ENCODE measurements at places on chromosomes 4 and X. TPM values are rescaled to one million over a fixed set of nuclear protein-coding genes. Genes with fewer than 3 reads are reported as not detected.

Gene HHIP
- not detected for total RNA-seq

Gene TLL1
- total RNA-seq, result not detected

Gene IL1RAPL1
- total RNA-seq, result not detected

Gene MAMLD1
- 0.31 TPM for total RNA-seq

Gene SLC9B1
- total RNA-seq, result 7.3 TPM

Gene ADH1A
- total RNA-seq, result not detected

Gene CTSO
- total RNA-seq, result 15.2 TPM

Gene SYTL4
- not detected for total RNA-seq

Gene PRR32
- total RNA-seq, result not detected

Gene UGT2A1
- not detected for total RNA-seq

Gene PARM1
- 0.21 TPM for total RNA-seq

Gene HSFX3
- total RNA-seq, result not detected

Gene CTAG1A
- not detected for total RNA-seq

Gene ATP10D
- 14.9 TPM for total RNA-seq

Gene LRIT3
- 0.33 TPM for total RNA-seq

Gene MAB21L2
- not detected for total RNA-seq

DNA sequence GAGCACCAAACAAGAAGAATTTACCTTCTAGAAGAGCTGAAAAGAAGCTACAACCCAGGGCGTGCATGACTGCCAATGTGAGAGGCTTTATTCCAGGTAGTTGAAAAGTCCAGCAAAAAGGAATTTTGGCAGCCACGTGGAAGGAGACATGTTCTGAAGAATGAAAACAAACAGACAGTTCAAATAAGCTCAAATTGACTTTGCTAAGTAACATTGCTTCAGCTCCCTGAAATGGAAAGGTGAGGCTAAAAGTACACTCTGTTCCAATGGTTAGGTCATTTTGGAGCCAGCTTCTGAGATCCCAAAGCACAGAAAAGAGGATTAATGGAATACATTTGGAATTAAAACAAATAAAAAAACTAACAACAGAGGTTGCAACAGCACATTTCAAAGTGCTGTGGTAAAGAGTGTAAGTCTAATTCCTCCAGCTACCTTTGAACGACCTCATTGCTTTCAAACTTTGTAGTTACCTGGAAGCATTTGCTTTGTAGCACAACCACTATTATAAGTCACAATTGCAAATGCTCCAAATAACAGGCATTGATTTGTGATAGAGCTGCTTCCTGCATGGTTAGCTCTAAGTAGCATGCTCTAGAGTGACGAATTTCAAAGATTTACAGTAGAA, 405.3 kb upstream of the EDA2R start:
- H3K27me3 ChIP-seq, result no peaks in the 10 kb centered on the region
- H3K4me3 ChIP-seq, result no peak overlapping the region
- DNase-seq, result no peak
- no peaks in the 10 kb centered on the region for H3K4me1 ChIP-seq

DNA sequence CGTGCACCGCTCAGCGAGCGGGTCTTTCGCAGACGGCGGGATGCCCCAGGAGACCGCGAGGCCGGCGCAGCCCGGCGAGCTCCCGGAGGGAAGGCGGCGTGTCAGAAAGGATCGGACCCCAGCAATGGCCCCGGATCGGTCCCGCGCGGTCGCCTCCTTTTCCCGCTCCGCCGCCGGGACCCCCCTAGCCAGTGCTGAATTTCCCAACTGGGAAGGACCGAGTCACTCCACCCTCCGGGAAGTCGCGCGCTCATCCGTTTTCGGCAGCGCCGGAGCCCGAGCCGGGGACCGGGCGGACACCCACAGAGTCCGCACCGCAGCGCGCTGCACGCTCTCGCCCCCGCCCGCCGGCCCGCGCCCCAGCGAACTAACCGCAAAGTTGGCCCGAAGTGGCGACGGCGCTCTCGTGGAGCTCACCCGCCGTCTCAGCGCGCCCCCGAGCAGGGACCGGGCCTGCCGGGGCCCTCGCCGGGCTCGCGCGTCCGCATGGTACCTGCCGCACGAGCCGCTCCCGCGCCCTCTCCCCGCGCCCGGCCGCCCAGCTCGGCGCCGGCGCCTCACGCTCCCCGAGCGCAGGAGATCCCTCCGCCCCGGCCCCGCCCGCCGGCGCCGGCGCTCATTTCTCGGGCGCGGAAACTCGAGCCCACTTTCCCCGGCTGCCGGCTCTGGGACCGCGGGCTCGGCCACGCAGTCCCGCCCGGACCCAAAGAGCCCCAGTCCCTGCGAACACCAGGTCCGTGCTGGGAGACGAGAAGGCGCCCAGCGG, at the start of gene FAT1:
TSS of gene FAT1 (minus strand) at position 565 of the 766 bp plus-strand sequence. CDS start 14,029 bp downstream, outside the sequence.
- peaks cover 5% of the 10 kb centered on the region for H3K36me3 ChIP-seq
- H3K27ac ChIP-seq, result no peak within 1 kb of the TSS
- peaks cover 37% of the 10 kb centered on the region for H3K27me3 ChIP-seq

DNA sequence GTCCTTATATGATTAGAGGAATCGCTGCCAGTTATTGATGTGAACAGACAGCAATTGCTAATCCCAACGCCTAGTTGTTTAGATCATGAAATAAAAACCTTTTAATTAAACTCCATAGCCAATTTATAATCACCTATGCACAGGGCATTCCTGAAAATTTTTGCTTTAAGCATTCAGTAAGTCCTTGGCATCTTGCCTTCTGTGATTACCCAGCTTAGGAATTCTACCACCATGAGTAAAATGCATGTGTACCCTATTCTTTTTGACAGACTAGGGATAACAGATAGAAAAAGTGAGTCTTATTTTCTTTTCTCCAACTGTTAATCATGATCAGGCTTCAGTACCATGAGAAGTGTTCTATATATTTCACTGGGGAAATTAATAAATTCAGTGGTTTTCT, 995.3 kb upstream of the GRIA3 start:
- H3K27me3 ChIP-seq, result no peaks in the 10 kb centered on the region
- no peak for DNase-seq
- no peaks in the 10 kb centered on the region for H3K36me3 ChIP-seq
- no peak overlapping the region for H3K27ac ChIP-seq
- H3K4me3 ChIP-seq, result no peak overlapping the region

DNA sequence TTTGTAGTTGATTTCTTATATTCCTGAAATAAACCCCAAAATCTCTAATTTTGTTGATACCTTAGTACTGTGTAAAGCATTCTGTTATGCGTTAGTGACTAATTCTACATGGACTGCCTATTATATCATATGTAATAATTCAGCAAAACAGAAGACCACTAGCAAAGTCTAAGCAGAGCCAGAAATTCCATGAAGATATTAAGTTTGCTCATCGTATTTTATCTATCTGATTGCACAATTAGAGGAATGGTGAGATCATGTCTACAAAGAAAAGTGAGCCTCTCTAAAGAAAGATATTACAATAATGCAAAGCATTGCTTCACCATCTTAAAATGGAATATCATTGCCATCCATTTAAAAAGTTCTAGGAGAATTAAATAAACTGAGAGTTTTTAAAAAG, 374.6 kb upstream of the SLC7A11 start:
- no peaks in the 10 kb centered on the region for H3K36me3 ChIP-seq
- no peak overlapping the region for H3K27ac ChIP-seq
- peaks cover 2% of the 10 kb centered on the region for H3K27me3 ChIP-seq
- no peak overlapping the region for H3K4me3 ChIP-seq

GRCh38 chrX:350534-351323, 32.1 kb upstream of the GTPBP6 start:
- no peaks in the 10 kb centered on the region for H3K27me3 ChIP-seq
- peaks cover 28% of the 10 kb centered on the region for H3K36me3 ChIP-seq
- H3K27ac ChIP-seq, result no peak overlapping the region
- no peaks in the 10 kb centered on the region for H3K4me1 ChIP-seq

GRCh38 chrX:9349572-9350494, 115.0 kb upstream of the TBL1X start:
- H3K27ac ChIP-seq, result no peak overlapping the region
- no peaks in the 10 kb centered on the region for H3K36me3 ChIP-seq
- no peak overlapping the region for H3K4me3 ChIP-seq
- peaks cover 31% of the 10 kb centered on the region for H3K4me1 ChIP-seq
- H3K27me3 ChIP-seq, result no peaks in the 10 kb centered on the region

DNA sequence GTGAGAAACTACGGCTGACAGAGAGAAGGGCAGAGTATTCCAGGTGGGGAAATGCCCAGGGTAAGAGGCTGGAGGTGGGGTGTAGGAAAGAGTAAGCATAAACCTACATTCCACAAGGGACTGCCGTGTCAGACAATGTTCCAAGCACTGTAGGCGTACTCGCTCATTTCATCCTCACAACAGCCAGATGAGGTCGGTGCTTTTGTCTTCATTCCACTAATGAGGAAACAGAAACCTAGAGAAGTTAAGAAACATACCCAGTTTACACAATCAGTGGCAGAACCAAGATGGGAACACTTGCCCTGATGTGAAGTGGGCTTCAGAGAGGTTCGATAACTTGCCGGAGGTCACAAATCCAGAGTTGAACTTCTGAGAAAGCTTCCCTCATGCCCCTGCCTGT, 4.6 kb downstream of the SASH3 start:
- peak overlapping the region; percentile 96 for H3K4me3 ChIP-seq
- DNase-seq, result no peak
- peak overlapping the region; percentile 94 for H3K27ac ChIP-seq
- peaks cover 7% of the 10 kb centered on the region for H3K36me3 ChIP-seq
- H3K27me3 ChIP-seq, result no peaks in the 10 kb centered on the region

DNA sequence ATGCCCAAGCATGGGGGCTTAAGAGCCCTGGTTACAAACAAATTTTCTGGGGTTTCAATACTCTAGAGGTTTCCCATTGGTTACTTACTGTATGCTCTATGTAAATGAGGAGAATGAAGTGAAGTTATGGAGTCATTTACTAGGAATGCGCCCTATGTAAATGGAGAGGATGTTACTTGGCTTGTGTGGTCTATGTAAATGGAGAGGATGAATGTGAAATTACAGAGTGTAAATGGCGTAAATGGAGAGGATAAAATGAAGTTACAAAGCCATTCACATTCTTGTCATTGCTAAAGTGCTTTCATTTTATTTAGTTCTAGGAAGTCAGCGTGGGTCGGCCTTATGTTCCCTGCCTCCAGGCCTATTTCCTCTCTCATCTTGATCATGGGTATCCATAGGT, 810.5 kb upstream of the ADGRL3 start:
- H3K27me3 ChIP-seq, result no peaks in the 10 kb centered on the region
- H3K4me3 ChIP-seq, result no peak overlapping the region
- DNase-seq, result no peak
- peaks cover 10% of the 10 kb centered on the region for H3K36me3 ChIP-seq
- no peak overlapping the region for H3K27ac ChIP-seq

GRCh38 chr4:94342694-94343093, at the start of gene HPGDS:
Gene HPGDS, minus strand, starts transcription at chr4:94342836. Its CDS starts 8,207 bp downstream, at chr4:94334629.
- H3K27me3 ChIP-seq, result no peaks in the 10 kb centered on the region
- H3K4me3 ChIP-seq, result no peak within 1 kb of the TSS
- no peak within 1 kb of the TSS for H3K27ac ChIP-seq
- no peaks in the 10 kb centered on the region for H3K36me3 ChIP-seq
- no peak for DNase-seq

DNA sequence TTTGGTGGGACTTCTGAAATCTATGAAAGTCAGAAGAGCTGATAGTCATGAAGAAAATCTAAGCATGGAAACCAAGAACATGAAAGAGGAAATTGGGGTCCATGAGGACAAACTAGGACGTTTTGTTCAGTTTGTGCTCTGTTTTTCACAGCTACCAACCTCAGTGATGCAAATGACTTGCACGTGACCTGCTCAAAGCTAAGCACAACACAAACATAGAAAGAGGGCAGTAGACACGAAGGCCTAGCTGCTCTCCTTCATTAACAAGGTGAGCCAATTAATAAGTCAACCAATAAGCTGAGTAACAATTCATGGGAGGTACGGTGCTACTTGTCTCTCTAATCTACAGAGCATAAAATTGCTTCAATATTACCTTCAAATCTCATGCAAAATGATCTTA, 684.1 kb downstream of the TRAM1L1 start:
- no peak overlapping the region for H3K4me3 ChIP-seq
- H3K27ac ChIP-seq, result no peak overlapping the region
- no peaks in the 10 kb centered on the region for H3K27me3 ChIP-seq

GRCh38 chrX:18833071-18833731, 125.8 kb downstream of the PPEF1 start:
- peaks cover 4% of the 10 kb centered on the region for H3K36me3 ChIP-seq
- no peaks in the 10 kb centered on the region for H3K4me1 ChIP-seq
- H3K27me3 ChIP-seq, result no peaks in the 10 kb centered on the region
- no peak overlapping the region for H3K4me3 ChIP-seq
- no peak for DNase-seq

DNA sequence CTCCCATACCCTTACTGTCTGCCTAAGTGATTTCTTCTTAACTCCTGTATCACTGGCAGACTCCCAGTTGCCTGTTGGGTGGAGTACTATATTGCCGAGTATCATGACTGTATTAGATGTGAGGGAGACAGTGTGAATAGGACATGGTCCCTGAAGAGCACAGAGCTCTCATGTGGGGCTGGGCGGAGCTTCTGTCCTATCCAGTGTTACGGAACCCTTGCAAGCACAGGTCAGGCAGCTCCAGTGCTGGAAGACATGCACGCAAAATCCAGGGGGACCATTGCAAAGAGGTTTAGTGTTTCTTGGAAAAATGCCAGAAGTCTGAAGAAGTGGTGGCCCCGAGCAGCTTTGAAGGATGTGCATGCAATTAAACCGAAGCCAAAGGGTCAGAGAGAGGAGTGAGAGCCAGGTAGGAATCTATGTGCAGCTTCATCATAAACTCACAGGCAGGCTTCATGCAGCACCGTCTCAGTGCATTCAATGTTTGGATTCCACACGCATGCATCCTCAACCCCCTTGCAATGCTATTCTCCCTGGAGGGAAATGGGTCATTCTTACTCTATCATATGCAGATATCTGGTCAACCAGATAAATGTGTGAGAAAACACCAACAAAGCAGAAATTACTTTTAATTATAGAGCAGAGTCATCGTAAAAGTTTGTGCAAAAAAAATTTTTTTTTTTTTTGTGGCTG, 49.7 kb upstream of the DHRSX start:
- H3K27ac ChIP-seq, result no peak overlapping the region
- peaks cover 16% of the 10 kb centered on the region for H3K36me3 ChIP-seq
- no peaks in the 10 kb centered on the region for H3K4me1 ChIP-seq
- H3K27me3 ChIP-seq, result peaks cover 19% of the 10 kb centered on the region
- DNase-seq, result no peak
- no peak overlapping the region for H3K4me3 ChIP-seq

- no peak overlapping the region for H3K4me3 ChIP-seq
- H3K27ac ChIP-seq, result no peak overlapping the region
- H3K4me1 ChIP-seq, result no peaks in the 10 kb centered on the region
Measured at GRCh38 chr4:3822230-3822947, 56.2 kb downstream of the ADRA2C start.

- no peaks in the 10 kb centered on the region for H3K4me1 ChIP-seq
- no peak overlapping the region for H3K4me3 ChIP-seq
- DNase-seq, result no peak
Measured at GRCh38 chr4:170106900-170107299, 17.1 kb upstream of the AADAT start.

- H3K4me3 ChIP-seq, result no peak overlapping the region
- no peak for DNase-seq
- peaks cover 4% of the 10 kb centered on the region for H3K4me1 ChIP-seq
- H3K27me3 ChIP-seq, result peaks cover 21% of the 10 kb centered on the region
- no peak overlapping the region for H3K27ac ChIP-seq
- H3K36me3 ChIP-seq, result peaks cover 2% of the 10 kb centered on the region
Measured at GRCh38 chr4:152590179-152591031, 54.5 kb upstream of the FBXW7 start.
